ENCODE measurements at places on chromosomes 1 and 21. TPM values are rescaled to one million over a fixed set of nuclear protein-coding genes. Genes with fewer than 3 reads are reported as not detected.

GRCh38 chr1:118184739-118185083, 317 bp downstream of the SPAG17 start:
- DNase-seq = peak; percentile 37

GRCh38 chr1:234893725-234894630, 234.7 kb downstream of the TOMM20 start:
- no peak for DNase-seq

GRCh38 chr1:23169727-23170335, 1.2 kb upstream of the LUZP1 start:
- peak; percentile 30 for DNase-seq

GRCh38 chr1:220550811-220551399, 23.0 kb downstream of the MARK1 start:
- DNase-seq = no peak

- DNase-seq = no peak
These were observed 151.7 kb upstream of the HMGB4 start for GRCh38 chr1:33712186-33712585.

- peak; percentile 85 for DNase-seq
These were observed at the start of gene PSEN2 for GRCh38 chr1:226870401-226871279. Gene PSEN2 (plus strand): TSS chr1:226870616. CDS start chr1:226881908, 11,292 bp downstream.

Gene EFNA4
- total RNA-seq = 20.5 TPM

Gene USP1
- 22.7 TPM for total RNA-seq

Gene AIM2
- 0.30 TPM for total RNA-seq
